ENCODE measurements at places on chromosomes 1 and 21. TPM values are rescaled to one million over a fixed set of nuclear protein-coding genes. Genes with fewer than 3 reads are reported as not detected.

Gene FCGR1A
- not detected for polyA plus RNA-seq

Gene CCDC185
- polyA plus RNA-seq, result not detected

DNA sequence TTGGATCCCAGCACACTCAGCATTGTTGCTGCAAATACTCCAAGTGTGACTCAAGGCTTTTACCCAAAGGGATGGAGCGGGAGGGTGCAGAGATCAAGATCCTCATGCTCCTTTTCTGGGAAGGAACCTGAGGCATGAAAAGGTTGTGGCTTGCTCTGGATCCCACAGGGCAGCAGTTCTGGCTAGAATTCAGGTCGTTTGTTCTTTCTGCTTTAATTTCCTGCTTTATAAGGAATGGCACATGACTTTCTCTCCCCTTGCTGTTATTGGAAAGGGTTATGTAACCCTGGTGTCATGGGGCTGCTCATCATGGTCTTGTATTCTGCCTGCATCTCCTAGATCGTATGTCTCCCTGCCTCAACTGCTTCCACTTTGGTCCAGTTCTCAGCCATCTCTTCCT, 101.6 kb downstream of the NOS1AP start:
- DNase-seq, result no peak
- no peak overlapping the region for H3K4me3 ChIP-seq
- H3K36me3 ChIP-seq, result no peaks in the 10 kb centered on the region
- H3K27ac ChIP-seq, result no peak overlapping the region

DNA sequence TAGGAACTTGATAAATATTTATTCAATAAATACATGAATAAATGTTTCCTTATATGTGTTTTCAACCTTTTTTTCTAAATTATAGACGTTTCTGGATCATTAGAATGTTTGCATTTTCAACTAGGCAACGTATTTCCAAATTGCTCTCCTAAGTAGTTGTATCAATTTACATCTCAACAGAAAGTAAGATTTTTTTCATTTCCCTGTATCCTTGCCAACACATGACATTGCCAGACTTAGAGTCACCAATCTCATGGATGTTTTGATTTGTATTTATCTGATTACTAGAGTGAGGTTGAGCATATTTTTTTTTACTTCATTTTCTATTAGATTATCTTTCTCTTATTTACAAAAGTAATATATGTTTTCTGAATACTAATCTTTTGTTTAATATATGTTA, 22.2 kb upstream of the SMG7 start:
- no peaks in the 10 kb centered on the region for H3K4me1 ChIP-seq
- no peaks in the 10 kb centered on the region for H3K27me3 ChIP-seq
- no peaks in the 10 kb centered on the region for H3K36me3 ChIP-seq

Gene OR10J1
- not detected for polyA plus RNA-seq

DNA sequence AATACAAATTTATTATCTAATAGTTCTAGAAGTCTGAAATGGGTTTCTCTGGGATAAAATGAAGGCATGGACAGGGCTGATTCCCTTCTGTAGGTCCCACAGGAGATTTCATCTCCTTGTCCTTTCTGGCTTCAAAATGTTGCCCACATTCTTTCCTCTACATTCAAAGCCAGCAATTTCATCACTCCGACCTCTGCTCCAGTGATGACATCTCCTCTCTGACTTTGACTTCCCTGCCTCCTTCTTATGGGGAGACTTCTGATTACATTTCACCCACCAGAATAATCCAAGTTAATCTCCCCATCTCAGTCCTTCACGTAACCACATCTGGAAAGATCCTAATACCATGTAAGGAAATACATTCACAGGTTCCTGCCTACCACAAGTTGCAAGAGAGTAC, 358.0 kb upstream of the C1orf87 start:
- H3K4me3 ChIP-seq, result no peak overlapping the region
- DNase-seq, result no peak

Gene CORT
- polyA plus RNA-seq, result 0.29 TPM

All from SK-N-SH (cell line).